Frontal cortex (tissue), 4 donors: ENCODE measurements at places on chromosomes 2 and 18. TPM values are rescaled to one million over a fixed set of nuclear protein-coding genes. Genes with fewer than 3 reads are reported as not detected.

The ANKRD29 gene
- total RNA-seq: 2.4 TPM

The MFSD6 gene
- total RNA-seq: 35.5 TPM

The TNFAIP6 gene
- total RNA-seq: 0.41 TPM

The DUSP19 gene
- 14.7 TPM for total RNA-seq

The RAD51AP2 gene
- total RNA-seq: 0.82 TPM

The DES gene
- total RNA-seq: 0.41 TPM

The ZNF513 gene
- total RNA-seq: 12.6 TPM

The MARCHF4 gene
- total RNA-seq: 8.2 TPM

The LAMA1 gene
- 12.2 TPM for total RNA-seq

The SPR gene
- total RNA-seq: 1.6 TPM

The ARL6IP6 gene
- 59.5 TPM for total RNA-seq

The POTEJ gene
- total RNA-seq: not detected

The C1GALT1C1L gene
- under 0.01 TPM for total RNA-seq

The ALMS1 gene
- 61.1 TPM for total RNA-seq

The CCT4 gene
- total RNA-seq: 223 TPM

The SLC30A3 gene
- total RNA-seq: 0.82 TPM

The PSTPIP2 gene
- total RNA-seq: 0.41 TPM

The ZNF385B gene
- 7.7 TPM for total RNA-seq

The POMC gene
- 1.2 TPM for total RNA-seq

The R3HDM1 gene
- 93.8 TPM for total RNA-seq

The CLEC4F gene
- total RNA-seq: not detected

The DSG3 gene
- total RNA-seq: under 0.01 TPM

The SLC11A1 gene
- total RNA-seq: 0.82 TPM

The NYAP2 gene
- total RNA-seq: 14.3 TPM

The CBLN2 gene
- 280 TPM for total RNA-seq

The FOXI3 gene
- 0.41 TPM for total RNA-seq

The ZSWIM2 gene
- 0.41 TPM for total RNA-seq

The ITPRID2 gene
- total RNA-seq: 31.4 TPM

The LYPD6 gene
- total RNA-seq: 9.4 TPM

The ERLEC1 gene
- total RNA-seq: 54.2 TPM

The MRO gene
- 0.82 TPM for total RNA-seq

The MYOM1 gene
- total RNA-seq: 0.82 TPM

The SERPINB3 gene
- total RNA-seq: not detected

The PRSS56 gene
- total RNA-seq: under 0.01 TPM

The FRZB gene
- 17.1 TPM for total RNA-seq

The CFC1 gene
- 0.41 TPM for total RNA-seq

The SOX11 gene
- 345 TPM for total RNA-seq

The DSG1 gene
- under 0.01 TPM for total RNA-seq

The LIMS3 gene
- total RNA-seq: 0.82 TPM

The DSG4 gene
- total RNA-seq: under 0.01 TPM

The SLC14A1 gene
- total RNA-seq: 3.7 TPM

The CPLX4 gene
- not detected for total RNA-seq
